ENCODE measurements at places on chromosomes 6 and 20. TPM values are rescaled to one million over a fixed set of nuclear protein-coding genes. Genes with fewer than 3 reads are reported as not detected.
A peak's percentile ranks its signal among the peaks of the same experiment; 100 is the strongest.

DNA sequence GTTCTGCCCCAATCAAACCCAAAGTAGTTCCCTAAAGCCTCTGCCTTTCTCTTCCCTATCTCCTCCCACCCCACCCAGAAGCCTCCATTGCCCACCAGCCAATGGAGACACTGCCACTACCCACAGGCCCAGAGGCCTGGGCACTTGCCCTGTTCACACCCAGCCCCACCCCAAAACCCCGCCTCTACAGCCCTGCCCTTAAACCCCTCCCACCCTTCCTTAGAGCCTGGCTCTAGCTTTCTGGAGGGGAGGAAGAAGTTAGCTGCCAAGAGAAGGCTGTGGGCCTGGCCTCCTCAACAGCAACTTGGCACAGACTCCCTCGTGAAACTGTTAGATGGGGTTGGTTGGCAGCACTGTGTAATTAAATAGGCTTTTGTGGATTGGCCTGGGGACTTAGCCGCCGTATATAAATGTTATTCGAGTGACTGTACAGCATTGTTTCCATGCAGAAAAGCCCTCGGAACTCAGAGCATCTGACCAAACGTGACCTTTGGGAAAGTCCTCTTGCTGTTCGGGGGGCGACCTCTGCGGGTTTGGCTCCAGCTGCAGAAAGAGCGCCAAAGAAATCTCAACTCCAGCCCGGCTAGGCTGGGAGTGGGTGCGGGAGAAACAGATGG, 31.4 kb downstream of the COL11A2 start:
- DNase-seq, result peak; percentile 40

GRCh38 chr6:166483573-166484250, 101.0 kb upstream of the MPC1 start:
- DNase-seq, result no peak

MCM8 gene
- total RNA-seq, result 29.5 TPM

TFAP2C gene
- 23.7 TPM for total RNA-seq

DNA sequence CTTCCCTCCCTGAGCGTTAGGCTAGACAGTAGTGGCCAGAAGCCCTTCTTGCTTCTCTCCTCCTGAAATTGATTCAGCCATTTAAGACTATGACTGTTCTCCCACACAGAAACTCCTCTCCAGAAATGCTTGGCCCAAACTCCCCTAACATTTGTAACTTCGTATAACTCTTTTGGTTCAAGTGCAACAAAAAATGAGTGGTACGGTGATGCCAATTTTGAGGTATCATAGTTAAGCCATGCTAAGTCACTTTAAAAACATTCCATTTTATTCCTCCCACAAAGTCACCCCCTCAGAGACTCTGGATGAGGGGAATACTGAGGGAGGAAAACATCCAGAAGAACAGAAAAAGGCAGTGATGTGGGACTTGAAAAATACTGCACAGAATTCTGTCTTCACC, 21.1 kb upstream of the ROS1 start:
- DNase-seq, result no peak

- peak; percentile 59 for DNase-seq
These were observed 128.9 kb upstream of the ZNF184 start for GRCh38 chr6:27601668-27602254.

GRCh38 chr6:3956054-3956453, 106.9 kb downstream of the FAM50B start:
- no peak for DNase-seq

GRCh38 chr6:20608356-20608755, 74.1 kb downstream of the CDKAL1 start:
- no peak for DNase-seq

- no peak for DNase-seq
These were observed 117.4 kb upstream of the PROKR2 start for GRCh38 chr20:5434116-5434515.

CEBPB gene
- total RNA-seq, result 25.6 TPM

DNA sequence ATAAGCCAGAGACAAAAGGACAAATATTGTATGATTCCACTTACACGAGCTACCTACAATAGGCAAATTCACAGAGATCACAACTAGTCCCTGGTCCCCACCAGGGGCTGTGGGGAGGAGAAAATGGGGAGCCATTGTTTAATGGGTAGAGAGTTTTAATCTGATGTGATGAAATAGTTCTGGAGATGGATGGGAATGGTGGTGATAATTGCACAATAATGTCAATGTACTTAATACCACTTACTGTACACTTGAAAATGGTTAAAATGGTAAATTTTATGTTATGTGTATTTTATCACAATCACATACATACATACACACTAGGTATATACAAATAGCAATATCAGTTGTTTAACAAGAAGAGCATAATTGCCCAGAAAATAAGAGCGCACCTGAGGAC, 24.3 kb upstream of the GSTA3 start:
- DNase-seq, result no peak

DNA sequence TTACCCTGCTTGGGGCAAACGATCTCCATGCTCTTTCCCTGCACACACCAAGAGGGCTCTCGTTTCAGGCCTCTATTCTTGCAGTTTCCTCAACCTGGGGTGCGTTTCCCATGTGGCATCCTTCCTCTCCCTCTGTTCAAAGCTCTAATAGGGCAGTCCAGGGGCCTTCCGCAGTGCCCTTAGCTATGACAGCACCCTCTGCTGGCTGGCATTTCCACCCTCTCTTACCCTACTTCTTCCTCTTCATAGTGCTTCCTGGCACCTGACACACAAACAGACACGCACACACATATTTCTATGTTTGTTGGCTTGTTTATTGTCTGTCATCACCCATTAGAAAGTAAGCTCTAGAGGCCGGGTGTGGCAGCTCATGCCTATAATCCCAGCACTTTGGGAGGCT, 294.0 kb downstream of the CLIC5 start:
- peak; percentile 57 for DNase-seq

Data from WTC11 (cell line).